ENCODE measurements at places on chromosomes 11 and 22. TPM values are rescaled to one million over a fixed set of nuclear protein-coding genes. Genes with fewer than 3 reads are reported as not detected.

GRCh38 chr11:35257281-35257680 is 118.3 kb downstream of the CD44 start:
- no peak for DNase-seq
- no peaks in the 10 kb centered on the region for H3K27me3 ChIP-seq
- H3K27ac ChIP-seq = no peak overlapping the region
- H3K36me3 ChIP-seq = no peaks in the 10 kb centered on the region
- no peak overlapping the region for H3K4me3 ChIP-seq

Gene OSBPL5
- total RNA-seq = 52.6 TPM

GRCh38 chr11:61069427-61069826 is 32.9 kb upstream of the CD5 start:
- DNase-seq = no peak
- no peak overlapping the region for H3K4me3 ChIP-seq
- H3K36me3 ChIP-seq = no peaks in the 10 kb centered on the region
- H3K4me1 ChIP-seq = peaks cover 6% of the 10 kb centered on the region
- no peak overlapping the region for H3K27ac ChIP-seq

DNA sequence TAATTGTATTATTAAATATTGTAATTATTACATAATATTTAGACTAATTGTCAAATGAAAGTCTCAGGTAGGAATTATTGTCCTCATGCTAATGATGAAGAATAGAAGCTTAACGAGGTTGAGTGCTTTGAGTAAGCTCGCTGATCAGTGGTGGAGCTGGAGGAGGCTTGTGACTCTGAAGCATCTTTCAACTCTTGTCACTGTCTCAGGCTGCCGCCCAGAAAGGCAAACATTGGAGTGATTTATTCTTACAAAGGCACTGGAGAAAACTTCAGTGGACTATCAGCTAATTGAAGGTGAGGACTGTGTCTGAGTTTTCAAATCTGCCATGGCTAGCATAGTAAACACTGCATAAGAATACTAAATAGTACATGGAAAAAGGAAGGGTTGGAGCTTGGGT is 595.1 kb downstream of the NTM start:
- no peaks in the 10 kb centered on the region for H3K27me3 ChIP-seq
- H3K36me3 ChIP-seq = no peaks in the 10 kb centered on the region
- no peak for DNase-seq

Gene MYOD1
- total RNA-seq = not detected

DNA sequence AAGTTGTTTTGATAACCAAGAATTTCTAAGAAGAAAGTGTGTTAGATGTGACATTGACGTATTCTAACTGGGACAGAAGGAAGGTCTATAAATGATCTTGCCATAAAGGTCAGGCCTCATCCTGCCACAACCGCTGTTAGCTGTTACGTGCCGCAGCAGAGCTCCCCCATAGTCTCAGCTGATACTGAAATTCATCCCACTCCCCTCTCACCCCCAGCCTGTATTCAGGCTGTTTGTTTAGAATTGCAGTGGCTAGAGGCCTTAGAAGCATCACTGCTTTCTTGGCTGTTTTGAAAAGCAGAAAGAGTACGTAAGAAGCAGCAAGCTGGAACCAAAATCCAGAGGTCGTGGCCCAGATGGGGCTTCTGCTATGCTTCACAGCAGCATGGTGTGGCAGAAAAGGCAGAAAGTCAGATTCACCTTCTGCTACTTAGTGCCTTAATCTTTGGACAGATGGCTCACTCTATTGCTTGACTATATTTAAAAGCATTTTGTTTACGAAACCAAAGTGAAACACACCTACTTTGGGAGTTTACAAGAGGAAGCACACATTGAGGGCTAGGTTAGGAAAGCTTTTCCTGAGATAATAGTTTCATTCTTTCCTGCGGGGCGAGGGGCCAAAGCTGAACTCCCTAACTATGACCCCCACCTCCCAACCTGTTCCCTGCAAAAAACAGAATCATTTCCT is 950 bp upstream of the LAYN start:
- H3K36me3 ChIP-seq = no peaks in the 10 kb centered on the region
- H3K27ac ChIP-seq = no peak overlapping the region
- peaks cover 16% of the 10 kb centered on the region for H3K27me3 ChIP-seq
- H3K4me1 ChIP-seq = peaks cover 23% of the 10 kb centered on the region
- H3K4me3 ChIP-seq = peak overlapping the region; percentile 66
- no peak for DNase-seq

GRCh38 chr11:37506531-37506930 is 908.5 kb upstream of the RAG2 start:
- no peak overlapping the region for H3K4me3 ChIP-seq
- no peak overlapping the region for H3K27ac ChIP-seq
- H3K4me1 ChIP-seq = no peaks in the 10 kb centered on the region
- H3K36me3 ChIP-seq = no peaks in the 10 kb centered on the region
- no peak for DNase-seq
- H3K27me3 ChIP-seq = no peaks in the 10 kb centered on the region

GRCh38 chr11:93532281-93532789 is 10.9 kb downstream of the SMCO4 start:
- no peaks in the 10 kb centered on the region for H3K36me3 ChIP-seq
- no peak overlapping the region for H3K27ac ChIP-seq
- H3K4me1 ChIP-seq = peaks cover 49% of the 10 kb centered on the region
- no peak overlapping the region for H3K4me3 ChIP-seq

Gene WT1
- 1.5 TPM for total RNA-seq

- no peaks in the 10 kb centered on the region for H3K36me3 ChIP-seq
- DNase-seq = peak; percentile 38
- H3K27ac ChIP-seq = no peak overlapping the region
- no peaks in the 10 kb centered on the region for H3K27me3 ChIP-seq
These were observed 34.2 kb upstream of the SLC22A12 start for GRCh38 chr11:64556721-64557250.

Gene ARCN1
- total RNA-seq = 120 TPM

- H3K27ac ChIP-seq = no peak overlapping the region
- peak; percentile 74 for DNase-seq
- H3K4me1 ChIP-seq = no peaks in the 10 kb centered on the region
- H3K36me3 ChIP-seq = no peaks in the 10 kb centered on the region
- peaks cover 14% of the 10 kb centered on the region for H3K27me3 ChIP-seq
- H3K4me3 ChIP-seq = no peak overlapping the region
These were observed 26.6 kb upstream of the SEPTIN5 start for GRCh38 chr22:19687561-19688300.

GRCh38 chr11:94655956-94656355 is 88.8 kb downstream of the PIWIL4 start:
- no peak overlapping the region for H3K4me3 ChIP-seq
- no peak for DNase-seq
- H3K27ac ChIP-seq = no peak overlapping the region
- no peaks in the 10 kb centered on the region for H3K36me3 ChIP-seq
- peaks cover 3% of the 10 kb centered on the region for H3K4me1 ChIP-seq
- no peaks in the 10 kb centered on the region for H3K27me3 ChIP-seq

- H3K27ac ChIP-seq = no peak overlapping the region
- no peaks in the 10 kb centered on the region for H3K36me3 ChIP-seq
- H3K27me3 ChIP-seq = no peaks in the 10 kb centered on the region
- H3K4me3 ChIP-seq = no peak overlapping the region
- H3K4me1 ChIP-seq = peaks cover 54% of the 10 kb centered on the region
- no peak for DNase-seq
These were observed 111.0 kb downstream of the RBFOX2 start for GRCh38 chr22:35917651-35918050.

- no peaks in the 10 kb centered on the region for H3K4me1 ChIP-seq
- H3K4me3 ChIP-seq = no peak overlapping the region
- H3K36me3 ChIP-seq = no peaks in the 10 kb centered on the region
- no peaks in the 10 kb centered on the region for H3K27me3 ChIP-seq
- no peak overlapping the region for H3K27ac ChIP-seq
These were observed 174.2 kb upstream of the ZBED5 start for GRCh38 chr11:11032066-11032465.

DNA sequence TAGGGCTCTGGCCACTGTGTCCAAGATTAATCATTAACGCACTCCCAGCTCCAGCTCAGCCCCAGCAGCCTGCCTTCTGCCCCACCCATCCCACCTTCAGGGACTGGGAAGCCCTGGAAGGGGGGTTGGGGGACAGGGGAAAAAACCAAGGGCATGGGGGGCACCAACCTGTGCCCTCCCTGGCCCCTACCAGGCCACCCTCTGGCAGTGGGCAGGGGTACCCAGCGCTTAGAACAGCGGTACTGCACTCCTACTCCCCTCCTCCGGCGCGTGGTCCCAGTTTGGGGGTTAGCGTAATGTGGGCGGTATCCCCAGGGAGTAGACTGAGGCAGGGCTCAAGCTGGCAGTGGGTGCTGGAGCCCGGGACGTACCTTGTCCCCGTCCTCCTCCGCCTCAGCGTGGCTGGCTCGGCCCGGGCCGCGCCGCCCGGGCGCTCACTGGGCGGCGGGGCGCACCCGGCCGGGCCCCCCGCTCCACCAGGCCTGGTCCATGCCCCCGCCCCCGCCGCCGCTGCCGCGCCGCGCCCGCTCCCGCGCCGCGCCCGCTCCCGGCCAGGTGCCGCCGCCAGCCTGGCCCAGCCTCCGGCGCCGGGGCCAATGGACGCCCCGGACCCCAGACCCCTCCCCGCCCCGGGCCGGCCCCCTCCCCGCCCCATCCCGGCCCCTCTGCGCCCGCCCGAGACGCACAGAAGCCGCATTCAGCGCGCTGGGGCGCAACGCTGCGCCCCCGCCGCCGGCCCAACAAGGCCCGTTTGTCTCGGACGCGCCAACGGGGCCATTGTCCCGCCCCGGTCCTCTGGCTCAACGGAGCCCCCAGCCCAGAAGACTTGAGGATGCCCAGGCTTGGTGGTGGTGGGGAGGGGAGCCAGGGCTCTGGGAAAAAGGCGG is at the start of gene GAL3ST1:
GAL3ST1 (minus strand) TSS at position 571 of the 887 bp plus-strand sequence. CDS start 17,273 bp downstream, outside the sequence.
- peaks cover 16% of the 10 kb centered on the region for H3K4me1 ChIP-seq
- DNase-seq = no peak
- peak within 1 kb of the TSS; percentile 55 for H3K27ac ChIP-seq
- peak within 1 kb of the TSS; percentile 16 for H3K4me3 ChIP-seq

DNA sequence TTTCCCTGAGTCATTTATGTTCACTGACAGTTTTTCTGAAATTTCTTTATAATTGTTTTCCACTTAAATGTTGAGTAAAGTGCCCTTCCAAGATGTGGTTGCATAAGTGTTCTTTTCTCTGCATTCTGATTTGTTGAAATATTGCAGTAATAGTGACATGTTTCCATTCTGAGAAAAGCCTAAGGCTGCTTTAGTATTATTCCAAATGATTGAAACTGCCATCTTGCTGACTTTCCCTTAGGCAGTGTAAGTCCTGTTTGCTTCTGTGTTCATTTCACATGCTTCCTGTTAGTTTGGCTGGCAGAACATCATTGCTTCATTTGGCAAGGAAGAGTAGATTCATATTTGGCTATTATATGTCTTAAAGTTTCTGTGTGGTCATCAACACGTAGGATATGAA is 146.5 kb downstream of the ELP4 start:
- DNase-seq = no peak
- no peak overlapping the region for H3K4me3 ChIP-seq
- no peaks in the 10 kb centered on the region for H3K27me3 ChIP-seq

DNA sequence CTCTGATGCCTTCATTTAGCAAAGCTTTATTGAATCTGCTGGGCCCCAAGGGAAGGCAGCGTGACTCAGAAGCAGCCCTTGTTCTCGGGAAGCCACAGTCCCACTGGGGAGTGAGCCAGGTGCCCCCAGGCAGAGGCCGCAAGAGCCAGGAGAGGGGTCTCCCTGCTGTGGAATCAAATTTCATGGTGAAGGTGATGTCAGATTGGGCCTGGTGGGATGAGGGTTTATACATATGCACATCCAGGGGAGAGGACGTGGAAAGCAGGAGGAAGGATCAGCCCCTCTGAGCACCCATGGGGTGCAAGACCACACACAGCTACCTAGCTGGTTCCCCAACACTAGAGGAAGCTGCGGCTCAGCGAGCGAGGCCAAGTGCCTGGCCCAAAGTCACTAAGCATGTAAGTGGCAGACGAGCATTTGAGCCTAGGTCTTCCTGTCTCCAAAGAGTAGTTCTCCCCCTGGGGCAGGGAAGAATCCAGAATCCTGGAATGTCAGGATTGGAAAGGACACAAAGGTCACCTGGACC is 2.0 kb downstream of the SYNGR1 start:
- H3K4me1 ChIP-seq = peaks cover 16% of the 10 kb centered on the region
- H3K27ac ChIP-seq = no peak overlapping the region
- DNase-seq = no peak
- no peak overlapping the region for H3K4me3 ChIP-seq
- no peaks in the 10 kb centered on the region for H3K27me3 ChIP-seq

GRCh38 chr11:134355656-134356055 is 23.9 kb downstream of the GLB1L2 start:
- H3K36me3 ChIP-seq = no peaks in the 10 kb centered on the region
- DNase-seq = peak; percentile 21
- H3K27ac ChIP-seq = no peak overlapping the region

GRCh38 chr11:45159781-45160365 is 13.4 kb downstream of the PRDM11 start:
- no peak overlapping the region for H3K27ac ChIP-seq
- H3K36me3 ChIP-seq = no peaks in the 10 kb centered on the region
- DNase-seq = peak; percentile 9
- peaks cover 23% of the 10 kb centered on the region for H3K4me1 ChIP-seq

- no peak overlapping the region for H3K4me3 ChIP-seq
- no peaks in the 10 kb centered on the region for H3K36me3 ChIP-seq
- DNase-seq = no peak
- H3K4me1 ChIP-seq = no peaks in the 10 kb centered on the region
- H3K27me3 ChIP-seq = no peaks in the 10 kb centered on the region
These were observed 100.1 kb downstream of the KCNQ1OT1 start for GRCh38 chr11:2599561-2600189.

Gene NARS2
- 17.5 TPM for total RNA-seq

DNA sequence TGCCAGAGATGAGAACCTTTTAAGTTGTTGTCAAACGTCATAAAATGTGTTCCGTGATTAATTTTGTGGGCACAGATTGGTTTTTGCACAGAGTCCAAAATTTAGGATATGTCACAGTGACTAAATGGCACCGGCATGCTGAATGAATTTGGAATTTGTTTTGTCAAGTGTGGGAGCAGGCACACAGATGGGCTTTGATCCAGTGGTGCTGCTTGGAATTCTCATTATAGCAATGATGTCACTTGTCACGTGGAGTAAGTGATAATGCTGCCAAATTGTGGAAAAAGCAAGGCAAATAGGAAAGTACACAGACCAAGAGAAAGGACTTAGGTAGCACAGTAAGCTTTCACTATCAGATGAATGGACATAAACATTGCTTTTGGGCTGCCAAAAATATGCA is 8.0 kb upstream of the LIN7C start:
- no peaks in the 10 kb centered on the region for H3K36me3 ChIP-seq
- H3K4me3 ChIP-seq = no peak overlapping the region

- H3K4me3 ChIP-seq = no peak overlapping the region
- H3K36me3 ChIP-seq = peaks cover 51% of the 10 kb centered on the region
- no peaks in the 10 kb centered on the region for H3K27me3 ChIP-seq
- H3K27ac ChIP-seq = no peak overlapping the region
- H3K4me1 ChIP-seq = peaks cover 5% of the 10 kb centered on the region
- no peak for DNase-seq
These were observed 55.6 kb downstream of the TCF20 start for GRCh38 chr22:42214633-42215415.

Measured in upper lobe of right lung (tissue), 1 donor.